ENCODE measurements at places on chromosomes 6 and 20.
A peak's percentile ranks its signal among the peaks of the same experiment; 100 is the strongest.

- no peak for DNase-seq
Measured at GRCh38 chr6:54194067-54194466, 82.8 kb downstream of the MLIP start.

- DNase-seq, result no peak
Measured at GRCh38 chr20:11936157-11936556, 18.5 kb downstream of the BTBD3 start.

GRCh38 chr6:149723771-149724417, 6.0 kb upstream of the LATS1 start:
- DNase-seq, result peak; percentile 71

DNA sequence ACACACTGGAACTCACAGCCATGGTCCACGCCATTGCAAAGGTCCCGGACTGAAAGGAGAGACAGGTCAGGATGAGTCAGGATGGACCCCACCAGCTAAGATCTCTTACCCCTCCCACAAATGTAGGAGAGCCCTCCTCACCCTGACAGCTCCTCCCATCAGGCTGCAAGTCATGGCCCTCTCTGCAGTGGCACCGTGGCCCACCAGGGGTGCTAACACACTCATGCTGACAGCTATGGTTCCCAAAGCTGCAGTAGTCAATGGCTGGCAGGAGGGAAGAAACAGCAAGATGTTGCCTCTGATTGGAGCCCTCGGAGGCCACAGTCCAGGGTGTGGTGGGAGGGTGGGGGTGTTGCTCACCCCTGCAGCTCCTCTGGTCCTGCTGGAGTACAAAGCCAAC, 5.7 kb upstream of the RBPJL start:
- peak; percentile 71 for DNase-seq

DNA sequence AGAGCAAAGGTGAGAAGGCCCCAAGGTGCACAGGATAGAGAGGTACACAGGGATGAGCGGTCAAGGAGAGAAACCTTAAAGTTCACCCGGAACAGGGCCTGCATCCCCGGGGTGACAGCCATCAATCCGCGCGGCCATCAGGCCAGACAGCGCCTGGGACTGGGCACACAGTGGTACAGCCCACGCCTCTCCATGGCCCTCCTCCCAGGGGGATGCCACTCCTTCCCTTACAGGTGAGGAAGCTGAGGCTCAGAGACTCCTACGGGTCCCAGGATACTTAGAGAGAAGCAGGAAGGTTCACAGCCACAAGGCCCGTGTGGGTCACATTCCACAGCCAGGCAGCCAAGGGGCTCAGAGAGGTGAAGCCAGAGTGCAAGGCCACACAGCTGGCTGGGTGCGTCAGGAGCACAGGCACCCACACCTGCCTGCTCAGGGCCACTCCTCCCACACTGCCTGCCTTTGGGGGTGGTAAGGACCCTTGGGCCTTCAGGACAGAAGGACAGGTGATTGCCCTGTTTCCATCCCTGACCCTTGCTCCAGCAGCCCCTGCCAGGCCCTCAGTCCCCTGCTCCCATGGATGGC, 14.7 kb downstream of the FRMD1 start:
- no peak for DNase-seq

GRCh38 chr6:160930547-160931377, 60.8 kb upstream of the MAP3K4 start:
- peak; percentile 88 for DNase-seq

GRCh38 chr20:61742097-61742825, 323.4 kb downstream of the TAF4 start:
- DNase-seq, result no peak

DNA sequence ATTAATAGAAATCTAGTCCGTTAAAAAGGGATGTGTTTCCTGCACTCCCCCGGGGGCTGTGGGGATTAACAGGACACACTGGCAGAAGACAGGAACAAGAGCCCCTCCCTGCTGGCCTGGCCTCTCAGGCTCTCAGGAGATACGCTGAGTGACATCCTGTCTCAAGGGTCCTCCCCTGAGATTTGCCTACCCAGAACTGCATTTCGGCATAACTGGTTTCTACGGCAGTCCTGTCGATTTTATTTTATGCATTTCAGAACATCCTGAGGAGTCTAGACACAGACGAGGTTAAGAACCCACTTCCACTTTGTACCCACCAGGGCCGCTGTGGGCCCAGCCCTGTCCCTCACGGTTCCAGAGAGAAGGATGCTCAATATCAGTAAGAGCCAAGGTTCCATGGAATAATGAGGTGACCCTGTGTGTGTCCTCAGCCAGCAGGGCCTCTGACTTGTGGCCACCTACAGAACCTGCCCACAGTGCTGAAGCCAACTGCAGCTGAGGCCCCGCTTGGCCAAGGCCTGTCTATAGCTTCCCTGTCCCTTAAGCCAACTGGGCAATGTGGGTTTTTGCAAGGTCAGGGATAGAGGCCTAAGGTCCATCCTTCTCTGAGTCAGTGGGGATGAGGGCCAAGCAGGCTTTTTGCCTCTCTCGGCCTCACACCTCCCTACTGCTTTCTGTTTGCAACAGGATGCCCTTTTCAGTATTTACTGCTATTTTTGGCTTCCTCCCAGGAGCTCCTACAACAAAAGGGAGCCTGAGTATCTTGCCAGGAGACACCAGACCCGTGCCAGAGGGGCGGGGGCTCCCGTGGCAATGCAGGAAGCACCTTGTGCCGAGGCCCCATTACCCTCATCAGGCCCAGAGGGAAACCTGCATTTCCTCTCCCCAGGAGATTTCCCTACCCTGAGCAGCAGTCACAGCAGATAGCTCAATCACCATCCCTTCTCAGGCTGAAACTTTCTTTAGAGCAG, 14.7 kb downstream of the UQCC2 start:
- DNase-seq, result no peak

GRCh38 chr20:45064812-45065211, 36.1 kb downstream of the KCNS1 start:
- DNase-seq, result no peak

Data from HEK293T (cell line).